ENCODE measurements at places on chromosomes 4 and X. TPM values are rescaled to one million over a fixed set of nuclear protein-coding genes. Genes with fewer than 3 reads are reported as not detected.

The PRSS12 gene
- 55.0 TPM for total RNA-seq

The FGF2 gene
- total RNA-seq: 11.6 TPM

The GYG2 gene
- total RNA-seq: 4.6 TPM

The LRAT gene
- 0.37 TPM for total RNA-seq

The TCEAL2 gene
- total RNA-seq: not detected

The ANTXR2 gene
- total RNA-seq: 39.8 TPM

The ETDA gene
- total RNA-seq: not detected

The PAGE2 gene
- not detected for total RNA-seq

The EGF gene
- total RNA-seq: 2.6 TPM

The SMIM31 gene
- 2.3 TPM for total RNA-seq

The ACSL4 gene
- 97.7 TPM for total RNA-seq

The IRF2 gene
- 30.7 TPM for total RNA-seq

The PDE6B gene
- 24.6 TPM for total RNA-seq

The CT47B1 gene
- not detected for total RNA-seq

The LDOC1 gene
- total RNA-seq: 21.6 TPM

The PPA2 gene
- 80.1 TPM for total RNA-seq

The MRPL1 gene
- total RNA-seq: 19.9 TPM

The RAI2 gene
- total RNA-seq: 19.9 TPM

The SHISA3 gene
- total RNA-seq: 2.2 TPM

The ZNF81 gene
- total RNA-seq: 11.8 TPM

The CXorf49 gene
- total RNA-seq: not detected

The SCD5 gene
- total RNA-seq: 21.4 TPM

The PAGE1 gene
- total RNA-seq: not detected

The EIF1AX gene
- 104 TPM for total RNA-seq

The UGDH gene
- 69.1 TPM for total RNA-seq

The PCYT1B gene
- 3.8 TPM for total RNA-seq

The HSFX2 gene
- total RNA-seq: 0.31 TPM

The BRS3 gene
- total RNA-seq: not detected

The TRPC5OS gene
- total RNA-seq: not detected

The KLHL2 gene
- 43.0 TPM for total RNA-seq

The TLR10 gene
- 4.4 TPM for total RNA-seq

The UBA1 gene
- total RNA-seq: 221 TPM

The RTL9 gene
- 0.06 TPM for total RNA-seq

The PGAM4 gene
- total RNA-seq: not detected

The TMEM175 gene
- 29.6 TPM for total RNA-seq

The SUPT20HL1 gene
- total RNA-seq: not detected

The OTC gene
- 1.2 TPM for total RNA-seq

The EDNRA gene
- 18.2 TPM for total RNA-seq
